Nephron progenitor cell (in vitro differentiated cells): ENCODE measurements at places on chromosomes 11 and 22.

- no peak for DNase-seq
These were observed 2.0 kb downstream of the LRRC4C start for GRCh38 chr11:41457216-41458014.

- no peak for DNase-seq
These were observed 330.0 kb downstream of the DDX10 start for GRCh38 chr11:108994887-108995286.

- no peak for DNase-seq
These were observed 73.2 kb downstream of the CCDC81 start for GRCh38 chr11:86447763-86448480.

DNA sequence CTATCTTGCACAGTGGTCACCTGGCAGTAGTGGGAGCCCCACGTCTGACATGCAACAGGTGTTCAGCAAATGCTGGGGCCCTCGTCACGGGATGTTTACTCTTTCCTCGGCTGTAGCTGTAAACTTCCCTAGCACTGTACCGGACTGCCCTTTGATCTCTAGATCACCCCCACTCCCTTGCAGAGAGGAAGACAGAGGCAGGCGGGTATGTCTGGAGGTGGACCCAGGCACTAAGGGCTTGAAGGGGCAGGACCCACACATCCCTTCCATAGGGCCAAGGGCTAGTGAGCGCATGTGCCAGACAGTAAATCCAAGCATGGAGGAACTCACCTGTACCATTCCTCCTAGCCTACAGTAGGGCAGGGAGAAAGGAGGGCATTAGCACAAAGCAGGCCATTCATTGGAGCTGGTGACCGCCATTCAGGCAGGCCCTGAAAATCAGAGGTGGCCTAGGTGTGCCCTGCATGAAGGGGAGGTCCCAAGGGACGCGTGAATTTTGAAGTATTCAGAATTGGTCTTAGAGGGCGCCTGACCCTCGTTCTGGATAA lies 1.9 kb upstream of the SMTN start:
- no peak for DNase-seq

DNA sequence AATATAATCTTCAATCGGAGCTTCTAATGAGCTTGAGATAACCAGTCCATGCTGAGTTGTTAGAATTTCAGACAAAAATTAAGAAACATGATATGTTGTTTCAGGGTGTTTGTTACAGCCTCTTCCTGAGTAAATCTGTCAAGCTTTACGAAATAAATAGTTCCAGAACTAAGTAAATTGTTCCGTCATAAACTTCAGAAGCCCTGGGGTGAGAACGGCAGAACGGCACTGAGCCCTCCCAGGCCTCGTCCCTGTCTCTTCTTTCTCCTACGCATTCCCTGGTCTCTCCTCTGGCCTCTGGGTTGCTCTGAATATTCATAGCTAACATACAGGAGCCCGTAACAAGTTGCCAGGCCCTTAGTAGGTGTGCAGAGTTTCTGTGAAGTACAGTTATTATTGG lies 390.8 kb upstream of the NARS2 start:
- DNase-seq = no peak

DNA sequence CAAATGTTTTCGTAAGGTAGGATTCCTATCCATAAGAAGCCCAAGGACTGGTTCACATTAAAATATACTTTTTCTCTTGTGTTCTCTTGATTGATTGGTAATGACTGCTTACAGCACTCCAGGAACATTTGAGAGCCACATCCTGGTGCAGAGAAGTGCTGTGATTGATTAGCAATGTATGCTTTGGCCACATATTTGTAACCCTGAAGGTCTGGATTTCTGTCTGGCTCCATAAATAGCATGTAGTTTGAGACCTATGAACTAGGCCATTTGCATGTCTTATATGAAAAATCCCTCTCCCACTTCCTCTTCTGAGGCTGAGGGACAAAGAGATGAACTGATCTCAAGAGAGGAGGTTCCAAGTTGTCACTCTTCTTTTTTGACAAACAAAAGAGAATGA lies 49.3 kb upstream of the CD44 start:
- DNase-seq = no peak

GRCh38 chr11:27699242-27699925 lies 871 bp downstream of the BDNF start:
- peak; percentile 45 for DNase-seq

DNA sequence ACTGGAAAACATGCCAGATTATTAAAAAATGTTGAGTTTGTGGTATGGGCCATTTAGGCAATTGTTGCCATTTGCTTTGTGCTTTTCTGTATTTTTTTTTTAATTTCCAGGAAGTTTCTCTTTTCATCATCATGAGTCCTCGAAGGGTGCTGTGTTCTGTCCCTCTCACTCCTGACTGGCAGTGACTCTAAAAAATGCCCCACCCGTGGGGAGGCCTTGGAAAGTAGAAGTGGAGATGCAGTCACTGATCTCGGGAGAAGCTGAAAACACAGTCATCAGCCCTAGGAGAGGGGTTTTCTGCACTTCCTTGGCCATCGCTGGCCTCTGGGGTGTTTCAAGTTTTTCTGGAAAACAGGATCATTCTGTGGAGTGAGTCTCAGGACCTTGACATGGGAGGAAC lies 98.5 kb upstream of the GRK3 start:
- DNase-seq = no peak

DNA sequence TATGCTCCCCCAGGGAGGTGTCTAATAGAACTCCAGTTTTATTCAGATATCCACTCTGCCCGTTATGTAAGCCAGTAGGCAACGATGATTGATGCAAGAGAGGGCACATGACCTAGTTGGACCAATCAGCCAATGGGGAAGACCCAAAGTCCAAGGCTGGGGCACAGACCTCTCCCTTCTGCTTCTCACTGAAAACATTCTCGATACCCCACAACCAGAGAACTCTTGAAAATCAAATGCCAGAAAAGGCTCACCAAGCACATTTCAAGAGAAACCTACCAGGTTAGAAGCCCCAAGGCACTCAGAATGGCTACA lies 7.4 kb downstream of the HIRA start:
- DNase-seq = no peak

DNA sequence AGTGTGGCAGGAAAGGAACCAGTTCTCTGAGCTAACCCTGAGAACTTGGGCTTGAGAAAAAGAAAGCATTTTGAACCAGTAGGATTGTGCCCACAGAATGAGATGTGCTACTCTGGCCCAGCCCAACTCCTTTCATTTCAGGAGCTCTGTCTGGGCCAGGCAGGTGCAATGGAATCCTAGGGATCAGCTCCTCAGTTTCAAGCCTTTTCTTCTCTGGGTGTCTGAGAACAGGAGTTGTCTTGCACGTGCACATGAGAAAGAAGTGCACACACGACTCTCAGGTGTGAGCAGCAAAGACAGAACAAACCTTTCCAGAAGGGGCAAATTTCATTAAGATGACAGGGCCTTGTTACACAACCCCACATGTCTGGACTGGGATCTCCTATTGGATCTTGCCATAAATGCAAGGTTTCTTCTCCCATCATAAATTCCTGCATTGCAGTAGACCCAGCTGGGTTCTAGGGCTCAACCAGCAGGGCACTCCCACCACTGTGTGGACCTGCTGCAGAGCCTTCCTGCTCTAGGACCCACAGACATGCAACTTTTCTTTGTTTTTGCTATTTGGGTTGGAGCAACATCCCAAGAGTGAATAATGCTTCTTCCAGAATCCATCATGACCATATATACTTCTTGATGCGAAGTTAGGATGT lies 24.5 kb upstream of the GGTLC2 start:
- no peak for DNase-seq

DNA sequence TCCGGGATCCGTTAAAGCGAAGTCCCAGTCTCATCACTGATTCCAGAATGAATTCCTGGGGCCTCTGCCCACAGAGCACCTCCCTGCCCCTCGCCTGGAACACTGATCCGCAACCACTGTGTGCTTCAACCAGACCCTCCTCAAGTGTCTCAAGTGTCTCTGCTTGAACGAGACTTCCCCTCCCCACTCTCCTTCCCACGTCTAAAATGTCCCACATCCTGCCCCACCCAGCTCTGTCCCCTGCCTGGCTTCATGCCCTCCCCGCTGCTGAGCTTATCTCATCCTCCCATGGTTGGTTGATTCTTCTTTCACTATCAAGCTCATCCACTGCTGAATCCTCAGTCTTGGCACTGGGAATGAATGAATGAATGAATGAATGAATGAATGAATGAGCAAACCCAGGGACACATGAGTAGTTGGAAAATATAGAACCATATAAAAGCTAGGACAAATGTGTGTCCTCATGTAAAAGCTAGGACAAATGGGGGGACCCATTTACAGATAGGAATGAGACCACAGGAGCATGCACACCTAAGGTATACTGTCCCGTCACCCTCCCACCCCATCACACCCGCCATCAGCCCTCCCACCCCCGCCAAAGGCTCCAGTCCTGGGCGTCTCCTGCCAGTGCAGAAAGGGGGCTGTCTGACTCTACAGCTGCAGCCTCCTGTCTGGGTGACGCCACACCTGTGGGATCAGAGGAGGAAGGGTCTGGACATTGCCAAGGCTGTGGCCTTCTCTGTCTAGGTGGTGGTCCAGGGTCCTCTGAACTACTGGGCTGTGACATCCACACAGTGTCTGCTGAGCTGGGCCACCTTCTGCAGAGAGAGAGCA lies 71.4 kb upstream of the LINC01488 start:
- DNase-seq = no peak

DNA sequence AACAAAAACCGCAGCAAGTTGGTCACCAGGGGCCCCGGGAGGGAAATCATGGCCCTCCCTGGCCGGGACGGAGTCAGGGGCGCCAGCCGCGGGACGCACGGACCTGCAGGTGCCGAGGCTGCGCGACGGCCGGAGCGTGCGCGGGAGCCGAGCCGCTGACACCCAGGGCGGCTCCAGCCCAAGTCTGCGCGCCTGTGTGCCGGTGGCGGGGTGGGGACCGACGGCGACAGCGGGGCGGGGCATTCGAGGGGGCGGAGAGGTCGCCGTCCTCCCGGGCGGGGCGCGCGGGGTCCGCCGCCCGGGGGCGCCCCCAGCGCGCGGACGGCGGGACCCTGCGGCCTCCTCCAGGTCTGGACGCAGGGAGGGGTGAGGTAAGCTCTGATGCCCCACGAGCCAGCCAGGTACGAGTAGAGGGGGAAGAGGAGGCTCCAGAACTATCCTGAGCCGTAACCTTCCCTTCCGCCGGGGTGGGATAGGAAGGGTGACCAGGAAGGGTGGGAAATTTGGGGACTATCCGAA lies at the start of gene ESAM:
ESAM (minus strand) TSS at position 186 of the 519 bp plus-strand sequence; CDS start at position 50, 136 bp downstream.
- peak; percentile 62 for DNase-seq

- peak; percentile 94 for DNase-seq
These were observed 10.2 kb downstream of the YPEL4 start for GRCh38 chr11:57639321-57640067.

DNA sequence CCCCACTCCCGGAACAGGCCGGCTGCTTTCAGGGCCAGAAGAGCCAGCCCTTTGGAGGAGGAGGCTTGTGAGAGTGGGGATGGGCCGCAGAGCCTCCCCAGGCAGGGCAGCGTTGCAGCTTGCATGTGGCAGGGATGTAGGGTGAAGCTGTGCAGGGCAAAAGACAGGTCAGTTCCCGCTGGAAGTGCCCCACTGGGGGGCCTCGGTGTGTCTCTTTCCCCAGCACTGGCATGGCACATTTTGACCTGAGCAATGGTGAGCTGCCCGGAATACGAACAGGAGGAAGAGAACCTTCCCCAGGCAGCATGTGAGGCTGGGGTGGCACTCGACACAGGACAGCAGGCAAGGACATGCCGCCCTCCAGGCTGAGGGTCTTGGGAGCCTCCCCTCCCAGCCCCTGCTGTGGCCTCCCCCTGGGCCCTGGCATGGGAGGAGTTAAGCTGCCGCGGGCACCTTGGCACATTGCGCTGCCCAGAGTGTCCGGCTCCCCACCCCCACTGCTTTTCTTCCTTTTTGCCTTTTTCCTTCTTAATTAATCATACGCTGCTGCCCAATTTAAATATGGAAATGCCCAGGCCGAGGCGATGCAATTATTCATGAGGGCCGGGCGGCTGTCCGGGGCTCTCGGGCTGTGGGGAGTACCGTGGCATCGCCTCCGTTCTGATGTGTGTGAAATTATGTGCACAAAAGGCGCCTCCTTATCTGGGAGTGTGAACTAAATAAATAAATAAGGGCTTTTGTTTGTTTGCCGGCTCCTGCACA lies 76.0 kb upstream of the WNT7B start:
- no peak for DNase-seq

DNA sequence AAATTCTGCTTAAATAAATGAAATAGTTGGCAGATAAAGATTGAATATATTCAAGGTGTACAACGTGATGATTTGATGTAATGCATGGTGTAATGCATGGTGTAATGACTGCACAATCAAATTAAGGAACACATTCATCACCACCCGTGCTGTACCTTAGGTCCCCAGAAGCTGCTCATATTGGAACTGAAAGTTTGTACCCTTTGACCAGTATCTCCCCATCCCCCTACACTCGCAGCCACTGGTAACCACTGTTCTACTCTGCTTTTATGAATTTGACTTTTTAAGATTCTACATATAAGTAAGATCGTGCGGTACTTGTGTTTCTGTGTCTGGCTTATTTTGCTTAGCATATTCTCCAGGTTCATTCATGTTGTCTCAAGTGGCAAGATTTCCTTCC lies 445.8 kb downstream of the OPCML start:
- no peak for DNase-seq

DNA sequence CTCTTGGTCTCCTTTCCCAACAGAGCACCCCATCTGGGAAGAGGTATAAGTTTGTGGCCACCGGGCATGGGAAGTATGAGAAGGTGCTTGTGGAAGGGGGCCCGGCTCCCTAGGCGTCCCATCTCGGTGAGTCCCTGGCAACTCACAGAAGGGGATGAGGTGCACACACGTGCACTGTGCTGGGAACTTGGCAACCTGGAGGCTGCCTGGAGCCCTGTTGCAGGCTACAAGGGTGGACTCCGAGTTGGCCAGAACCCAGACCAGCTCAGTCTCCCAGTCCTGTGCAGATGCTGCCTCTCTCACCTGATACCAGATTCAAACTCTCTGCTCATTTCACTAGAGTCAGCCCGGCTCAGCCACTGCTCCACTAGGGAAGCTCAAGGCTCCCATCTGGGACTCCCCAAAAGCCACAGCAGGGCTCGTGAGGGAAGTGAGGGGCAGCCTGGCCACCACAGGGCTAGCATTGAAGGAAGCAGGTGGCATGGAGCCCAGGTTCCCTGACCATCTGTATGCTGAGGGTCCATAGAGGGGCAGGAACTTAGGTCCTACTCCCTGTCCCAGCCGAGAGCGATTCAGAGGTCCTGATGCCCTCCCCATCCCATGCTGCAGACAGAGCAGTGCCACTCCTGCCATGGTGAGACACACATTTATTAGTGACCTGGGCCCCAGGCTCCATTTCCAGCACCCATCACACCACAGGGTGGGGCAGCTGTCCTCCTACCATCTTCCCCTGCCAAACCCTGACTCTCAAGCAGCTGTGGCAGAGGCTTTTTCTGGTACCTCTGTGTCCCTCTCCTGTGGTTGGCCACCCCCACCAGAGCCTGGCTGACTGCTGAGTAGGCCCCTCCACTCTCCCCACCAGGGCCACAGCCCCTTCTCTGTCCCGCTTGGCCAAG lies 4.0 kb downstream of the PRR33 start:
- no peak for DNase-seq

GRCh38 chr11:117713538-117713991 lies 83.5 kb downstream of the DSCAML1 start:
- DNase-seq = peak; percentile 44
